ENCODE measurements at places on chromosomes 4 and X.

DNA sequence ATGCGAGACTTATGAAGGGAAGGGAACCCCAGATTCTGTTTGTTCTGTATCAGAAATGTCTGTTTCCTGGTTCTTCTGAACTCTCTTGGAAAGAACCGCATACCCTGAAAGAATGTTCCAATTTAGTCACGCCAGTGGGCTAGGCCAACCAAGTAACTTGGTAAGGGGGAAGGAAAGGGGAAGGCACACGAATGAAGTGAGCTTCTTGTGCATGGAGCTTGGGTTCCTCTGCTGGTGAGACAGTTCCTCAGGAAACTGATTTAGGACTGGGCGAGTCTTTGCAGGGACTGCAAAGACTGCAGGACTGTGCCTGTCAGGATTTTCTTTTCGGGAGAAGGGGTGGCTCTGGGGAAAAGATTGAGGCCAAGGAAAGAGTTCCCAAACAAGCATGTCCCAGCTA lies 35.6 kb downstream of the FRMPD3 start:
- DNase-seq: no peak

DNA sequence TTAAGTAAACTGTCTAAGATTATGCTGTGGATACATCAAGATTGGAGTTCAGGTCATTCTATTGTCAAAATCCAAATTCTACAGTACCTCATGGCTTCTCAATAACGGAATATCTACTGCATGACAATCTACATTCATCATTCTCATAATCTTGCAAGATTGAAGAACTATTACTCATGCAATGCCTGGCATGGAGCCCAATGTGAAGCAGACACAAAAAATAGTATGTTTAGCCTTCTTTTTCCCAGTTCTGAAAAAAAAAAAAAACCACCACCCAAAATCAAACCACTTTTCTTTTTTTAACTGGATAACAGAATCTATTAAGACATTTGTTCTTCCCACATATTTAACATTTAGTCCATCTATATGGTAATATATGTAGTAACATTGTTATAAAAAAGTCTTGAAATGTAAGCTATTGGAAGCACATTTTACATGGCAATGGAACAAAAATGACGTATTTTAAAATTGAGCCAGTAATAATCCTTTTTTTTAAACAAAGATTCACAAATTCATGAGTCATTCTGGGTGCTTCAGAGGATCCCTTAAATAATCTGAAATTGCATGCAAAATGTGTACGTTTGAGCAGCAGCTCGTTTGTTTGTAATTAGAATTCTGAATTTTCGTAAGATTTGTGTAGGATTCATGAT lies 232.2 kb upstream of the FMR1 start:
- DNase-seq: no peak

DNA sequence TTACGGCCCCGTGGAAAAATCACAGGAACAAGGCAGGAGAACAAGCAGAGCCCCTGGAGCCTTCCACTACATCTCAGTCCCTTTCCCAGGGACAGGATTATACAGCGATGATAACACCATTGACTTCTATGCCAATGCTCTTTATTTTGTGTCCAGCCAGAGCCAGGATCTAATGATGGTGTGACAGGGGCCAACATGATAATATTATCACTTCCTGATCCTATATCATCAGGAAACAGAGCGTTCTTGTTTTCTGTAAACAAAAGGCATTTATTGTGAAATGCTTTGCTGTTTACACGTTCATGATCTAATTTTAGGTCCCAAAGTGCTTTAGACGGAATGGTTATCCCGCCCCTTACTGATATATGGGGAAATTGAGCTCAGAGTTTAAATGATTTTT lies 12.8 kb downstream of the TMPRSS11E start:
- DNase-seq: no peak

GRCh38 chr4:147491086-147491485 lies 10.2 kb downstream of the EDNRA start:
- DNase-seq: no peak

Measured in NCI-H2081 treated with DMSO at 0.1 percent for 48 hours (cell line).